ENCODE measurements at places on chromosomes 12 and 14.

- DNase-seq: no peak
Measured at GRCh38 chr12:10829994-10830393, 3.8 kb upstream of the TAS2R10 start.

- no peak for DNase-seq
Measured at GRCh38 chr14:91376547-91377477, 40.8 kb downstream of the CCDC88C start.

- no peak for DNase-seq
Measured at GRCh38 chr14:94685166-94685581, 73.0 kb downstream of the SERPINA3 start.

GRCh38 chr12:129459886-129460285, 443.9 kb downstream of the TMEM132D start:
- no peak for DNase-seq

- DNase-seq: no peak
Measured at GRCh38 chr14:103205541-103205906, 82.3 kb downstream of the TNFAIP2 start.

- DNase-seq: no peak
Measured at GRCh38 chr12:2384029-2384386, 331.2 kb downstream of the CACNA1C start.

GRCh38 chr12:124149287-124149686, 145.6 kb upstream of the RFLNA start:
- DNase-seq: no peak

GRCh38 chr12:45688183-45688582, 41.3 kb upstream of the ARID2 start:
- DNase-seq: peak; percentile 36

DNA sequence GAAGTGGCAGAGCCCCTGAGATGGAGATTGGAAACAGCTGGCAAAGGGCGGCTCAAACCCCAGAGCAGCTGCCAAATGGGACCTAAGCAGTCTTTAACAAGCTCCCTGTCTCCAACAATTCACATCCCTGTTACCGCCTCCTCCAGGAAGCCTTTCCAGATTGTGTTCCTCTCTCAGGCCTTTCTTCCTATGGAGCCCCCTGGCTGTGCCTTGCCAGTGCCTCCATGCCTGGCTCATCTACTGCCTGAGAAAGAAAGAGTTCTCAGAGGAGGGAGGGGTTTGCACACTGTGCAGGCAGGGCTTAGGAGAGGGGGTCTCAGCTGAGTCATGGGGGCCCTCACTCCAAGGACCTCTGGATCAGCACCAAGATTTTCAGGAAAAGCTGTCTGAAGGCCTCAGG, 8.8 kb upstream of the KRT74 start:
- DNase-seq: peak; percentile 6

- DNase-seq: no peak
Measured at GRCh38 chr12:119456824-119457223, 122.3 kb downstream of the CCDC60 start.

DNA sequence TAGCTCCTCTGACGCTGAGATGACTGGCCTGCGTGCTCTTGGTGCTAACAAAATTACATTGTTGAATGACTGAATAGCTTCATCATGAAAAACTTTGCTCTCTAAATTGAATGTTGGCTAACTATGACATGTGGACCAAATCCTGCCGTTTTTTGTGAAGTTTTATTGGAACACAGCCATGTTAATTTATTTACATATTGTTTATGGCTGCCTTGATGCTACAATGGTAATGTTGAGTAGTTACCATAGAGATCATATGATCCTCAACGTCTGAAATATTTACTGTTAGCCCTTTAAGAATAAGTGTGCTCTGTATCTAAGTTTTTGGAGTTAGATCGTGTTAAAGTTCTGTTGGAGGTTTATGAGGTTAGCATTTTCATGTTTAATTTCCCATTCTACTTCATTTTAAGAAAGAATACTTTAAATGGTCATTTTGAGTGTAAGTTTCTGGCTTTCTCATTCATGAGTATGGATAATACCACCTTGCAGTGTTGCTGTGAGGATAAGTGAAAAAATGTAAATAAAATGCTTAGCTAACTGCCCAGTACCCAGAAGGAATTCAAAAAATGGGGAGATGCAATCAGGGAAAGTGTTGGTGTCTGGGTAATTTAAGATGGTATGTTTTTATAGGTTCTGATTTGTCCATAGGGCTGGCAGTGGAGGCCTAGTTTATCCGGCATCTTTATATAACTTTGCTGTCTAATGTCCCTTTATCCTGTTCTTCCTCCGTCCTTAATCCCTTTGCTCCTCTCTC, 35.3 kb downstream of the NUBPL start:
- no peak for DNase-seq

DNA sequence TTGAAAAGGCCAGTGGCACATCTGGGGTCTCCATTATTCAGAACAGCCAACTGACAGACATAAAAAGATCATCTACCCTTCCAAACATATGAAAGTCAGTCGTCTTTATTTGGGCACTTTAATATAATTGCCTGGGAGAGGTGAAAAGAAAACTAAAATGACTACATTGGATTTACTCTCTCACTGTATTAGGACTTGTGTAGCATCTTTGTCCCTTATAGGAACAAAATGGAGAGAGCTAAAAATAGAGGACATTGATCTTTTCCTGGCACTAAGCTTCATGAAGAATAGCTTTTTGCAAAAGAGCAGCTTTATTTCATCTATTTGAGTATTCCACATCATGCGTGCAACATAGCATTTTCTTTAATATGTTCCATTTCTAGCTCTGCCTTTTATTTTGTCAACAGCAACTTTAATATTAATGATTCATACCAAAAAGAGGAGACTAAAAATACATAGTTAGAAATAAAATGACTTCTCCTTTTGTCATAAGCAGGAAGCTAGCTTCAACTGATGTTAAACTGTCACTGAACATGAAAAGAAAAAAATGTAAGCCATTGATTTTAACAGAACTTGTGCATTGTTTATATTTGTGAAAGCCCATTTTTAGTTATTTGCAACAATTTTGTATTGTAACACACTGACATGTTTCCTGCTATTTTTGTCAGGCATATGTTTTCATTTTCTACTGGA, 254.6 kb downstream of the SEC23A start:
- no peak for DNase-seq

All from MCF 10A (cell line).